Stimulated activated CD4-positive, alpha-beta T cell treated with anti-CD3 and anti-CD28 coated beads, Interleukin-1b, Interleukin-23, amount 100 ng/mL, for 24 hours (primary cell): ENCODE measurements at places on chromosomes 5 and 9.

DNA sequence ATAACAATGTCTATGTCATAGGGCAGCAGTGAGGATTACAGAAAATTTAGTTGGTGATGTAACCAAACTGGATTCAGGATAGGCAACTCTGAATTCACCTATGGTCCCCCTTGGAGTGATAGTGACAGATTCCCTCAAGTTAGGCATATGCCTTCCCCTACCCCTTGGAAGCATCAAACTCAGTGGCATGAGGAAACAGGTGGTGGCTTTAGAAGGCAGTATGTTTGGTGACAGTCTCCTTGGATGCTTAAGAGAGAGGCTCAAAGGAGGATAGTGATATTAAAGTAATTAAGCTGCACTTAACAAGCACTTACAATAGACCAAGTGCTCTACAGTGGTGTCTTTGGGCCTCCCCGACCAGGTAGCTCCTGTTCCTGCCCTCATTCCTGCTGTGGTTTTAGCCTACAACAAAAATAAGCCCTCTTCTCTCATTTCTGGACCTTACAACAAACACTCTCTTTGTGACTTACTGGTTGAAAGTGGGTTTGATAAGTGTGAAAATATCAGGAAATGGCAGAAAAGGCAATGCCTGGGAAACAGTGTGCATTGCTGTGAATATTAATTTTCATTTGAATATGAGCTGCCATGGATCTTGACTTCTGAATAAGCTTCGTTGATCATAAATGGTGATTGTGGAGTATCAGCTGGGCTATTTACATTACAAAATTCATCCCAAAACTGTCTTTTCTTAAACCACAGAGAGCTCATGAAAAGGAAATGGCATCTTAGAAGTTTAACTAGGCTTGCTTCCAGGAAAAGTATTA is 29.2 kb downstream of the NR4A3 start:
- no peak for DNase-seq

GRCh38 chr5:135491038-135491551 is 38.9 kb upstream of the TIFAB start:
- DNase-seq: no peak

DNA sequence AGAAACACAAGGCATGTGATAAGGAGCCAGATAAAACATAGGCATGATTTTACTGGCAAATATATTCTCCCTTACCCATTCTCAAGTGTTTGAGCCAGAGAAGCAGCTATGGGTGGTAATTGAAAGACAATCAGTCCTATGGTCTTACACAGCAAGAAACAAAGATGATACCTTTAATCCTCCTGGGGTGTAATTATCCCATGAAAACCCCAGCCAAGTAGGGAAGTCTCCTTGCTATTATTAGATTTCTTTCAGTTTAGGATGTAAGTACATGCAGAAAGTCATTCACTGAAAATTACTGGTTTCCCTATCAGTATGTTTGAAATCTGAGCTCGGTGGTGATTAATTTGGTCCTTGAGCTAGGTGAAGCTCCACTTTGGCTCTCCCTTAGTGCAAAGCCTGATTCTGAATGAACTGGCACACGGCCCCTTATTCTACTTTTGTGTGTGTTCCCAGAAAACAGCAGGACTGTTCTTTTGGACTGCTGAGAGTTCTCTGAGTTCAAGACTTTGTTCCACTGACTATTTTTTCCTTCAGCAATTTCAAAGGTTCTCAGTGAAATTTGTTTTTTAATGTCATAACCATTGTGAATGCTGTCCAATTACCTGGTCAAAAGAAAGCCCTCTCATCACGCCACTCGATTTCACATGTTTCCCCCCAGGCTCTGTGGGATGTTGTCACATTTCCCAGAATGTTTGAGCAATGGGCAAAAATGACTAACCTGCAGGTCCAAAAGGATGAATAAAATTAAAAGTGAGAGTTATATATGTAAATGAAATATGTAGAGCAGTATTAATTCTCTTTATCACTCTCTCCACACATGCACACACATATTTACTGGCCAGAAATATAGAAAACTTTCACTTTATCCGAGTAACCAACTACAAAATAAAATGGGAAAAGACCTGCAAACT is 343.0 kb downstream of the RAB3C start:
- DNase-seq: no peak

GRCh38 chr9:88684845-88685244 is 149.9 kb downstream of the NXNL2 start:
- no peak for DNase-seq

- DNase-seq: no peak
These were observed 157.5 kb upstream of the SHB start for GRCh38 chr9:38226491-38226951.

DNA sequence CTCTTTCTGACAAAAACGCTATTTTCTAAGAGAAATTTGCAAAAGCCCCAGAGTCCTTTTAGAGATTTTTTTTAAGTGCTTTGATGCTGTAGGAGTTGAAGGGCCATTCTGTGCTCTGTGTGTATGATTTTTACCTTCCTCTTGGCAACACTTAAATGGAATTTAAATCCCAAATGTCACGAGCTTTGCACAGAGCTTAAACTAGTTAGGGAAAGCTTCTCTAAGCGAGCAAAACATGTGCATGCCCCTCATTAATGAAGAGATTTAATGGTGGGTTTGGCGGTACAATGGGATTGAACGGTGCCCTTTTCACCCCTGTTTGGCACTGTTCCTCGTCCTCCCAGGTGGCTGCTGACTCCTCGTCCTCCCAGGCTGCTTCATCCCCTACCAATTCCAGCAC is 220.7 kb downstream of the DRD1 start:
- no peak for DNase-seq

GRCh38 chr9:89710697-89711096 is 105.9 kb downstream of the GADD45G start:
- no peak for DNase-seq

DNA sequence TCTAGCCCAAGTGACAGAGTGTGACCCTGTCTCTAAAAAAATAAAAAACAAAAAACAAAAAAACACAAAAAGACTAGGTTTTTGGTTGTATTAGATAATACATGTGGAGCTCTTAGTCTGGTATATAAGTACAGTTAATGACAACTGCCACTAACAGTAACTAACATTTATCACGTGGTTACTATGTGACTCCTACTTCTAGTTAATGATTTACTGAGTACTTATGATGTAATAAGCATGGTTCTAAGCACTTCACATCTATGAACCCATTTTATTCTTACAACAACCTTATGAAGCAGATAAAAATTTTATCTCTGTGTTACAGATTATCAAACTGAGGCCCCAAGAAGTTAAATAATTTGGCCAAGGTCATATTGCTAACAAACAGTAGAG is 6.1 kb upstream of the TMEFF1 start:
- no peak for DNase-seq

GRCh38 chr9:110125207-110125751 is 82.7 kb downstream of the C9orf152 start:
- no peak for DNase-seq

DNA sequence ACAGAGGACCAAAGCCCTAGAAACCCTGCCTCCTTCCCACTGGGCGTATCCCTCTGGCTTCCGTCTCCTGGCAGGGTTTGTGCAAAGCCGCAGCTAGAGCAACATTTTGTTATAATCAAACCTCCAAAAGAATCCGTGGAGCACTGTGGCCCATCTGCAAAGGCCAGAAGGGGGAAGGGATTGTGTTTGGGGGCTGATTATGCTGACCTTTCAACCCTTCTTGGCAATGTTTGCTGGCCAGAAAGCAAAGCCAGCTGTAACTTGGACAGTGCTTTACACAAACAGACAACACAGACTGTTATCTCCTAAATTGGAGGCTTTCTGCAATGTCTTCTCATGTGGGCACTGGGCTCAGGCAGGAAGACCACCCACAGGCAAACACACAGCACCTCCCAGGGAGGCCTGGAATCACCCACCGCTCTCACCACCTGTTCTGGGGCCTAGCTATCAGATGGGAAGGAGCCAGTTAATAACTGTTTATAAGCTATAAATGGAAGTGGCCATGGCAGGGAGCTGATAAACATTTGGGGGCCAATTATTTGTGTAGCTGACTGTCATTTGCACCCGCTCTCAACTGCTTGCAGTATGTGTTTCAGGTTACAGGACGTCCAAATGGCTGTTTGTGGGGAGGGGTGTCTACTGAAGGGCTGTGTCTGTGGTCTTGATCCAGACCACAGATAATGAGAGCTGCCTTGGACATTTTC is 121.6 kb upstream of the ERCC6L2 start:
- DNase-seq: no peak

DNA sequence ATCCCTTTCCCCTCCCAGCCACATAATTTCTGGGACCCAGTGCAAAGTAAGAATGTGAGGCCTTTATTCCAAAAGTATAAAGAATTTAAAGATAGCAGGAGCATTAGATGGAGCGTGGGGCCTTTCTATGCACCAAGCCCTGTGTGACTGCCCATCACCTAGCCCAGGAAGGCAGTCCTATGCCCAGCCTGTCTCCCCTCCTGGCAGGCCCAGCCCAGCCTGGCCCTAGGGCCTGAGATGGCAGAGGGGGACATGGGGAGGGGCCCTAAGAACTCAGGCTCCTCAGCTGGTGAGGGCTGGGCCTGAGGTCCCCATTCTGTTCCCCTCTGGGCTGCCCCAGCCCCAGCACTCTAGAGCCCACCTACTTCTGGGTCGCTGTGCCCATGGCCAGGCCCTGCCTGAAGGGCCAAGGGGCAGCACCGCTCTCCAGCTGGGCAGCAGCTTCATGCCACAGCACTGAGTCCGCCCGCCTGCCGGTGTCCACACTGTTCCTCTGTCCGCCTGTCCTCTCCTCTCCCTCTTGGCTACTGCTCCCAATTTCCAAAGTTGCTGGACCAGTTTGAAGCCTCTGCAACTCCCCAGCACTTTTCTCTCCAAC is 995 bp upstream of the SLC23A1 start:
- no peak for DNase-seq

DNA sequence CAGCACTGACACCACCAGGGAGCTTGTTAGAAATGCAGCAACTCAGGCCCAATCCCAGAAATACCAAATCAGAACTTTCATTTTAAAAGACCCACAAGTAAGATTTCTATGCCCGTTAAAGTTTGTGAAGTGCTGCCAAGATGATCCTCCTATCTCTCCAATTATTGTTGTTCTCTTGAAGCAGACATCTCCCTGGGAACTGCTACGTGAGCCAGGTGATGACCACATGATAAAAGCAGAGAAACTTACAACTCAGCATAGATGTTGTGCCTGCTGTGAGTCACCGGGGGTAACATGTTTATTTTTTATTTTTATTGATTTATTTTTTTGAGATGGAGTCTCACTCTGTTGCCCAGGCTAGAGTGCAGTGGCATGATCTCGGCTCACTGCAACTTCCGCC is 34.4 kb downstream of the GCNT4 start:
- no peak for DNase-seq

DNA sequence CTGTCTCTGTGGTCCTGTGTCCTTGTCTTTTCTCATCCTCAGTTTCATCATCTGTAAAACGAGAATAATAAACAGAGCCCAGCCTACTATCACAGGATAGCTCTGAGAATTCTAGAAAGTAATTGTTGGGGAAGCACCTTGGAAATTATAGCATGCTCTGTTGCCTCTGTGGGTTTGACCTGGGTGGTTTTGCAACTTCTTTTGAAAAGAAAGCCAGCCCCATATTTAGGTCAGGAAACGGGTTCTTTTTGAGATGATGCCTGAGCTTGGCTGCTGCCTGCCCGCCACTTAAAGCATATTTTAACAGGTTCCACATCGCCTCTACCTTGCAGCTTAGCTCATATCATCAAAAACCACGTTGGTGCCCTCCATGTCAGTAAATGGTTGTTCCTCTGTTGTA is 111.1 kb downstream of the TLR4 start:
- no peak for DNase-seq

GRCh38 chr5:165393839-165394238 is 1888.4 kb downstream of the MAT2B start:
- no peak for DNase-seq

DNA sequence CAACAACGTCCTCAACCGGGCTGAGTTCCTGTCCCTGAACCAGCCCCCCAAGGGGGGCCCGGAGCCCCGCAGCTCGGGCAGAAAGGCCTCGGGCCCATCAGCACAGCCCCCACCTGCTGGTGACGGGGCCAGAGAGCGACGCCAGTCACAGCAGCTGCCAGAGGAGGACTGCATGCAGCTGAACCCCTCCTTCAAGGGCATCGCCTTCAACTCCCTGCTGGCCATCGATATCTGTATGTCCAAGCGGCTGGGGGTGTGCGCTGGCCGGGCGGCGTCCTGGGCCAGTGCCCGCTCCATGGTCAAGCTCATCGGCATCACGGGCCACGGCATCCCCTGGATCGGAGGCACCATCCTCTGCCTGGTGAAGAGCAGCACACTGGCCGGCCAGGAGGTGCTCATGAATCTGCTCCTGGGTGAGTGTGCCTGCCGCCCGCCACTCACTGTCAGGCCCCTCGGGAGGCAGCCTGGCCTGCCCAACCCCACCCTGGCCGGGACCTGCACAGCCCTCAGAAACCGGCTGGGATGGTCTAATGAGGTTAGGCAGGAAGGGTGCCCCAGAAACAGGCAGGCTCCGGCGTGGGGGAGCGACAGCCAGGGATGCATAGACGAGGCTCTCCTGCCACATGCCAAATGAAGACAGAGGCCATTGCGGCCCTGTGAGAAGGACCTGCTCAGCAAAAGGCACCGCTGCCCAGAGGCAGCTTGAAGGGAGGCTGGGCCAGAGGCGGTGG is 678 bp downstream of the PLPP7 start:
- DNase-seq: no peak

- DNase-seq: no peak
These were observed 226.4 kb downstream of the TRIM32 start for GRCh38 chr9:116913536-116913935.

DNA sequence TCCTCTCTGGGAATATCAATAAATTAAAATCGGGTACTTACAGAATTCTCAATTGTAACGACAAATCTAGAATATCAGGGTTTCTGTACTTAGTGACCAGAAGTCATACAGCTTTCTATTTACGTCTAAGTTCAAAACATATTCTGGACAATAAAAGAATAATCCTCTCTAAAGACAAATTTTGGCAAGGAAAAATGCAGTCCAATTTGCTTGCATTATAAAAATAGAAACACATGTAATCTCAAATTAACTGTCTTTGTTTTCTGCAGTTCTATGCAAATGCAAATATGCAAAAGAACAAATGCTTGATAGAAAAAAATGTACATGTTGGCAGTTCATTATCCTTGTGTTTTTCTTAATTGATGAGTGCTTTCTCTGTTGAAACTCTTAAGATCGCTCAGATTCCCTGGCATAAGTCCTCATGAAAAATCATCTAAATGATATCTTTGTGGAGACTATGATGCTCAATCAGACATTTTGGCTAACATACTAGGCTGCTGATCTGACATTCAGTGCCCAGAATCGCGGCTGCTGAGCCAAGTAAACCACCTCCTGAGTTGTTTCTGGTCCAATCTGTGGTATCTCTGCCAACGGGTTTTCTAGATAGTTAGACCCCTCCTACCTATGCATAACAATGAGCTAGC is 990.1 kb upstream of the C9orf72 start:
- DNase-seq: no peak

GRCh38 chr9:2192356-2192979 is 177.3 kb downstream of the SMARCA2 start:
- DNase-seq: no peak

- DNase-seq: no peak
These were observed 48.9 kb downstream of the ADRB2 start for GRCh38 chr5:148875205-148875875.

GRCh38 chr5:151005950-151006576 is 14.3 kb upstream of the GPX3 start:
- DNase-seq: no peak
